Colonic mucosa (tissue), 4 donors: ENCODE measurements at places on chromosomes 16 and 17. TPM values are rescaled to one million over a fixed set of nuclear protein-coding genes. Genes with fewer than 3 reads are reported as not detected.

Gene CPHXL2
- total RNA-seq = not detected

Gene CD300LB
- total RNA-seq = 0.69 TPM

Gene ANKRD40CL
- 54.5 TPM for total RNA-seq

Gene USP31
- 9.8 TPM for total RNA-seq

Gene TEX19
- total RNA-seq = not detected

Gene ZACN
- not detected for total RNA-seq

Gene HDAC5
- 19.0 TPM for total RNA-seq

Gene MYH11
- 770 TPM for total RNA-seq

Gene SALL1
- 4.1 TPM for total RNA-seq

Gene OMG
- total RNA-seq = not detected

Gene SPNS2
- 17.4 TPM for total RNA-seq

Gene KRTAP17-1
- total RNA-seq = not detected

Gene VAT1L
- total RNA-seq = 1.4 TPM

Gene KRT27
- total RNA-seq = not detected

Gene ARL5C
- not detected for total RNA-seq

Gene CRYBA1
- not detected for total RNA-seq

Gene UNC45B
- total RNA-seq = not detected

Gene KRT34
- total RNA-seq = not detected

Gene ABCA8
- total RNA-seq = 6.8 TPM

Gene SMYD4
- total RNA-seq = 14.7 TPM

Gene SLC4A1
- not detected for total RNA-seq

Gene CSH2
- total RNA-seq = not detected

Gene HBA1
- 7.4 TPM for total RNA-seq

Gene MYOCD
- total RNA-seq = 20.5 TPM

Gene RPS15A
- 1,121 TPM for total RNA-seq

Gene GPR179
- 0.03 TPM for total RNA-seq

Gene TMEM11
- total RNA-seq = 44.8 TPM

Gene C16orf46
- 0.40 TPM for total RNA-seq

Gene PAFAH1B1
- total RNA-seq = 102 TPM

Gene SNX20
- 0.86 TPM for total RNA-seq

Gene EVPL
- 18.8 TPM for total RNA-seq

Gene UTS2R
- not detected for total RNA-seq

Gene PRSS33
- total RNA-seq = not detected

Gene TEKT3
- 0.45 TPM for total RNA-seq

Gene CLEC19A
- total RNA-seq = not detected

Gene ACAP1
- 7.4 TPM for total RNA-seq

Gene TPSG1
- total RNA-seq = 34.3 TPM

Gene CFAP97D1
- total RNA-seq = not detected

Gene SPATA22
- not detected for total RNA-seq

Gene ACD
- 11.8 TPM for total RNA-seq

Gene GGT6
- 163 TPM for total RNA-seq

Gene EPOP
- total RNA-seq = 1.1 TPM

Gene MT1E
- total RNA-seq = 359 TPM

Gene KCNAB3
- 1.1 TPM for total RNA-seq

Gene LITAFD
- total RNA-seq = not detected

Gene HSD11B2
- total RNA-seq = 348 TPM

Gene TPPP3
- total RNA-seq = 12.3 TPM

Gene PLXDC1
- 4.4 TPM for total RNA-seq

Gene ARHGDIA
- total RNA-seq = 407 TPM

Gene SUZ12
- 29.4 TPM for total RNA-seq

Gene DCTPP1
- 153 TPM for total RNA-seq

Gene KCNG4
- total RNA-seq = not detected

Gene SLC2A4
- 1.9 TPM for total RNA-seq
